ENCODE measurements at places on chromosomes 3 and 15.

DNA sequence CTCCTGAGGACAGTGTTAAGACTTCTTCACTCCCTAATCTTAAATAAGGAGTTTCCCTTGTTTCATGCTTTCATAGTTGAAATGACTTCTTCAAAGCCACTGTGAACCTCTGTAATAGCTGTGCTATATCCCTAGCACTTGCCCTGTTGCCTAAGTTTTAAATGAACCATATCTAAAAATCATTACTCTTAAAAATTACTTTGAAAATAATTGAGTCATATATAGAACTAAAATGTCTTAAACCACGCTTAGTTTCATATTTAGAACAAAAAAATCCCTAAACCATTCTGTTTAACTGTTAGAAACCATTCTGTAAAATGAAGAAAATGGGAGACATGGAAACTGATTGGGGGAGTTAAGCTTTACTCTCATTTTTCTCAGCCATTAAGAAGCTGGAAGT, 29.8 kb downstream of the DNAJC19 start:
- DNase-seq, result no peak

DNA sequence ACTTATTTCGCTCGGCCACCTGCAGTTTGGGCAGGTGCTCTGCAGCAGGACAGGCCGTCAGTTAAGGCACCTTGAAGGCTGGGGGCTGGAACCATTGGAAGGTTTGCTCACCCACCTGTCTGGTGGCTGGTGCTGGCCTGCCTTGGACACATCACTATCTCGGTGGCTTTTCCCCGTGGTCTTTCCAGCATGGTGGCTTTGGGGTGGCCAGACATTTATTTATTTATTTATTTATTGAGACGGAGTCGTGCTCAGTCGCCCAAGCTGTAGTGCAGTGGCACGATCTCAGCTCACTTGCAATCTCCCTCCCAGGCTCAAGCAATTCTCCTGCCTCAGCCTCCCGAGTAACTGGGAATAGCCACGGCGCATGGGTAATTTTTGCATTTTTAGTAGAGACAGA, 11.7 kb downstream of the ISG20 start:
- DNase-seq, result no peak

- no peak for DNase-seq
Measured at GRCh38 chr3:123733805-123734526, 149.1 kb upstream of the HACD2 start.

GRCh38 chr15:64067564-64068030, 21.3 kb upstream of the DAPK2 start:
- peak; percentile 36 for DNase-seq

- DNase-seq, result no peak
Measured at GRCh38 chr3:62493109-62493801, 119.9 kb upstream of the FEZF2 start.

DNA sequence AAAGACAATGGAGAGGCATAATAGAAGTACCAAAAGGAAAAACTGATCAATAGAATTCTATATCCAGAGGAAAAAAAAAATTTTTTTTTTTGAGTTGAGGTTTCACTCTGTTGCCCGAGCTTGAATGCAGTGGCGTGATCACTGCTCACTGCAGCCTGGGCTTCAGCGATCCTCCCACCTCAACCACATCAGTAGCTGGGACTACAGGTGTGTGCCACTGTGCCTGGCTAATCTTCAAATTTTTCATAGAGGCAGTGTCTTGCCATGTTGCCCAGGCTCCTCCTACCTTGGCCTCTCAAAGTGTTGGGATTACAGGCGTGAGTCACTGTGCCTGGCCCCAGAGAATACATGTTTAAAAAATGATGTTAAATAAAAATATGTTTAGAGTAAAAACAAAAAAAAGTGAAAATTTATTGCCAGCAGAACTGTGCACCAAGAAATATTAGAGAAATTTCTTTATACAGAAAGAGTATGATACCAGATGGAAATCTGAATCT, 154.3 kb upstream of the ZBTB20 start:
- no peak for DNase-seq

- DNase-seq, result no peak
Measured at GRCh38 chr3:25259871-25260270, 168.2 kb upstream of the RARB start.

GRCh38 chr3:107077391-107077790, 299.8 kb upstream of the CCDC54 start:
- DNase-seq, result no peak

DNA sequence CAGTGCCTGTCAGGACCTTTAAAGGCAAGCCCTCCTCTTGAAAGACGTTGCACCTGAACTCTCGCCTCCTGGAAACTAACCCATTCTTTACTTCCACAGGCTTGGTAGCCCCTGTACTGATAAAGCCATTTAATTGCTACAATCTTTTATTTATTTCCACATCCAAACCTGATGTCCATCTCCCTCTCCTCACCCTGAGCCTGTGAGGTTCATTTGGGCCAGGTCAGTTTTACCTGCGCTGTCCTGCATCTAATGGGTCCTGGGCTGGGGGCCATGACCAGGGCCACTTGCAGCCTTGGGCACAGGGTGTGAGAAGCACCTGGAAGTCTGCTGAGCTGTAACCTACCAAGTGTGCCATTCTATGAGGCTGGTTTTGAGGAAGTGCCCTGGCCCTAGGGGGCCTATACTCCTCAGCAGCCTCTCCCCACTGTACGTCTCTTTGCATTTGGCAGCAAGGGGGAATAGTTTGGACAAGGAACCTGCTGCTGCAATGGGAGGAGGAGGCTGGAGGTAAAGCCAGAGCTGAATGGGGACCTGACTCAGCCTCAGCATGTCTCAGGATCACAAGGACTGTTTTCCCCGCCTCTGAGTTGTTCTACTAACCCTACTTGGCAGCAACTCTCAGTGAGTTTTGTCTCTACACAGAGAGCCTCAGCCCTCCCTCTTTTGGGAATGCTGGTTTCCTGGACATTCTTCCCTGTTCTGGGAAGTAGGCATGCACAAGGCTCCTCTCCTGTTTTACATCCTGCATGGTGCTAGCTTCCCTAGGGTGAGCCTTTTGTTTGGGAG, 53.8 kb downstream of the WDR76 start:
- DNase-seq, result no peak

GRCh38 chr3:2958551-2958950, 151.6 kb downstream of the IL5RA start:
- DNase-seq, result no peak

GRCh38 chr3:126180477-126181397, at the start of gene ALDH1L1:
TSS of gene ALDH1L1 (minus strand) at chr3:126180586. CDS start at chr3:126160979, 19,607 bp downstream.
- no peak for DNase-seq

DNA sequence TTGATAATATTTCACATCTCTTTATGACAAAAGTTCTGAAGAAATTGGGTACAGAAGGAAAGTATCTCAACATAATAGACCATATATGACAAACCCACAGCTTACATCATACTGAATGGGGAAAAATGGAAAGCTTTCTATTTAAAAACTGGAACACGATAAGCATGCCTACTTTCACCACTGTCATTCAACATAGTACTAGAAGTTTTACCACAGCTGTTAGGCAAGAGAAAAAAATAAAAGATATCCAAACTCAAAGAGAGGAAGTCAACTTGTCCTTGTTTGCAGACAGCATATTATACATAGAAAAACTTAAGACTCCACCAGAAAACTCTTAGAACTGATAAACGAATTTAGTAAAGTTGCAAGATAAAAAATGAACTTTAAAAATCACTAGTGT, 40.3 kb downstream of the COPS2 start:
- DNase-seq, result no peak

- no peak for DNase-seq
Measured at GRCh38 chr3:98796334-98796733, 33.2 kb downstream of the ST3GAL6 start.

DNA sequence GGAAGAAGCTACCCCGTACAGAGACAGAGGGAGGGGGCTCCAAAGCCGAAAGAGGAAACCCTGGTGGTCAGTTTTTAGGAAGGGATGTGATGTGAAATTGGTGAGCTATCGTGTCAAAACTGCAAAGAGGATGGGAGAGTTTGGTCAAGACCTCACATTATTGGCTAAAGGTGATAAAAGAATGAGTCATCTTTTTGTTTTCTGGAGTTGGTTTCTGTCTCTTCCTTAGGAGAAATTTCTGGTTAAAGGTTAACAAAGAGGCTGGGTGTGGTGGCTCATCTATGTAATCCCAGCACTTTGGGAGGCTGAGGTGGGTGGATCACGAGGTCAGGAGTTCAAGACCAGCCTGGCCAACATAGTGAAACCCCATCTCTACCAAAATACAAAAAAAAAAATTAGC, 217.8 kb upstream of the CBLB start:
- no peak for DNase-seq

DNA sequence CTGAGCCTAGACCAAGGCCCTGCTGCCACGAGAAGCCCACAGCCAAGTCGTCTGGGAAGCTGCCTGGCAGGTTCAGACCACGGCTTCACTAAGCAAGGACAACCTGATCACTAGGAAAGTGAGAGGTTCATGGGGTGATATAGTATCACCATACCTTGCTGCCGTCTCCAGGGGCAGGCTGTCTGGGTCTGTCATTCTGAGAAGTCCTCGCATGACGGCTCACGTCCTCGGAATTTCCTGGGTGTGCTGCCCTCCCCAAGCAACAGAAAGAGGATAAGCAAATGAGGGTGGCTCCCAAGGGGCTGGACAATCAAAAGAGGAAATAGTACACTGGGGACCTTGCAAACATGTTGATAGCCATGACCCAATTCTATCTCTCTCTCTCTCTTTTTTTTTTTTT, 207.4 kb upstream of the IGF1R start:
- no peak for DNase-seq

- no peak for DNase-seq
Measured at GRCh38 chr3:27565201-27565852, 81.1 kb upstream of the SLC4A7 start.

- no peak for DNase-seq
Measured at GRCh38 chr3:153623834-153624233, 461.8 kb downstream of the RAP2B start.

- no peak for DNase-seq
Measured at GRCh38 chr3:194782698-194783404, 97.2 kb downstream of the FAM43A start.

DNA sequence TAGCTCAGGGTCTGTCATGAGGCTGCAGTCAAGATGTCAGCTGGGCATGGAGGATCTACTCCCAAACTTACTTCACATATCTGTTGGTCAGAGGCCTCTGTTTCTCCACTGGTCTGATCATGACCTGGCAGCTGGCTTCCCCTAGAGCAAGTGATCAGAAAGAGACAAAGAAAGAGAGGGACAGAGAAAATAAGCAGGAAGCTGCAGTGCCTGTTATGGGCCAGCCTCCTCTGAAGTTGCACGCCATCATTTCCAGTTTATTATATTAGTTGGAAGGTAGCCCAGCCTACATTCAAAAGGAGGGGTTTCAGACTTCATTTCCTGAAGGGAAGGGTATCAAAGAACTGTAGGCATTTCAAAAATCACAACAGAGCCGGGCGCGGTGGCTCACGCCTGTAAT, 5.0 kb upstream of the RPP25 start:
- DNase-seq, result no peak

DNA sequence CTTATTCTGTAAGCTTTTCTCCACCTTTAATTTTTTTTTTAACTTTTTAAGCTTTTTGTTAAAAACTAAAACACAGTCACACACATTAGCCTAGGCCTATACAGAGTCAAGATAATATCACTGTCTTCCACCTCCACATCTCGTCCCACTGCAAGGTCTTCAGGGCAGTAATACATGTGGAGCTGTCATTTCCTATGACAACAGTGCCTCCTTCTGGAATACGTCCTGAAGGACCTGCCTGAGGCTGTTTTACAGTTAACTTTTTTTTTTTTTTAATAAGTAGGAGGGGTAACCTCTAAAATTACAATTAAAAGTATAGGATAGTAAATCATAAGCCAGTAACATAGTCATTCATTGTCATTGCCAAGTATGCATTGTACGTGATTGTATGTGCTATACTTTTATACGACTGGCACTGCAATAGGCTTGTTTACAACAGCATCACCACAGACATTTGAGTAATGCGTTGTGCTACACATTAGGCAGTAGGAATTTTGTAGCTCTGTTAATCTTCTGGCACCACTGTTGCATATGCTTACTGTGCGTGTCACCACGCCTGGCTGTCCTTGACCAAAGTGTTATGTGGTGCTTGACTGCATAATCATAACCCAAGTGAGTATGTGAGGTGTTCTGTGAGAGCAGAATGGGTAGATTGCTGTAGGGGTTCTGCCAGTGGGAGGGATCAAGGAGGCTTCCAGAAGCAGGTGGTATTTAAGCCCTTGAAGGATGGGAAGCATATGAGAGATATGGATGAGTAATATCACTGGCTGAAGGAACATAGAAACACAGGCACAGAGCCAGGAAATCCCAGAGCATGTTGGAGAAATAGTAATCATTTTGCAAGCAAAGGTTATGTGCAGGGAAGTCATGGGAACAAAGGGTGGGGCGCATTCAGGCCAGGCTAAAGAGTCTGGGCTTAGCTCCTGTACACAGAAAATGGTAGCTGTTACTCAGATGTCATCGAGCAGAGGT, 18.3 kb downstream of the FBXO22 start:
- DNase-seq, result peak; percentile 35

DNA sequence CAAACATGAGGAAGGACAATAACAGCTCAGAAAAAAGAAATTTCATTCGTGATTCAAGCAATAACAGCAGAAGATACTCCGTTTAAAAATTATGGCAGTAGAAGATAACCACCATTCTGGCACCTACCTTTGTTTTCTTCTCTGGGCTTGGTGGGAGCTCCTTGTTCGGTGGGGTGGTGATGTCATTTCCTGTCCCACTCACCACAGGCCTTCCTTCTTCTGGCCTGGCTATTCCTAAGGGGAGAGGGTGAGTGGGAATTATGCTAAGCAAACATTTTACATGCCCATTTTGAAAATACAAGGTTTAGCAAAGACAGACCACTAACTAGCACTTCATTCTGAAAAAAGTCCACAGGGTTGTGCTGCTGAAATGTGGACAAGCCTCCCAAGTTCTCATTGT, 74.4 kb downstream of the DHX30 start:
- no peak for DNase-seq

DNA sequence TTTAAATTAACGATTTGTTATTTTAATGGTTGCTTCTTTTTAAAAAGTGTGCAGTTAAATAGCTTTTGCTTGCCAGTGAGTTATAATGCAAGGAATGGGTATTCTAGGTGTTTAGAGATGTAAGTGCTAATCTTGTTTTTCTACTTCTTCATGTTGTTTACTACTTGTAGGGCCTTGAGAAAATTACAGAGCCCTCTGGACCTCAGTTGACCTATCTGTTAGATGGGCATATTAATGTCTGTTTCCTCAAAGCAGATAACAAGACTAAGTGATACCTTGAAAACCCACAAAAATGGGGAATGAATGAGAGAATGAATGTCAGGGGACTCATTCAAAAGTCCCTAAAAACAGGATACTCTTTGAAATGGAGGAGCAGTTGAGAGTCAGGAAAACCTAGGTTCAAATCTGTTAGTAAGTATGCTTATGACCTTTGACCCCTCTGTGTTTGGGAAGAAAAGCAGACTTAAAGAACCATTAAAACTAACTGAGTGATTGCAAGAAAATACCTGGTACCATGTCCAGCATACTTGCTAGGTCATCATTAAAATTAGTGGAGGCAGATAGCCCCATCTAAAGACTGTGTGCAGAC, 419.5 kb downstream of the EDEM1 start:
- DNase-seq, result no peak

GRCh38 chr3:129888771-129889170, 4.7 kb downstream of the TMCC1 start:
- no peak for DNase-seq

GRCh38 chr15:88603885-88604284, 17.3 kb upstream of the AEN start:
- DNase-seq, result no peak

GRCh38 chr3:130537673-130538304, 20.8 kb downstream of the COL6A6 start:
- DNase-seq, result no peak

- no peak for DNase-seq
Measured at GRCh38 chr3:37673401-37673800, 188.3 kb upstream of the CTDSPL start.

- DNase-seq, result no peak
Measured at GRCh38 chr3:52506266-52506966, 11.3 kb downstream of the STAB1 start.

- DNase-seq, result no peak
Measured at GRCh38 chr15:86489981-86490380, 410.3 kb downstream of the AGBL1 start.
